ENCODE measurements at places on chromosomes 2 and 18.
A peak's percentile ranks its signal among the peaks of the same experiment; 100 is the strongest.

GRCh38 chr2:220163486-220163885 is 536.1 kb downstream of the SLC4A3 start:
- no peak for DNase-seq

GRCh38 chr2:128981353-128981752 is 662.7 kb upstream of the HS6ST1 start:
- no peak for DNase-seq

DNA sequence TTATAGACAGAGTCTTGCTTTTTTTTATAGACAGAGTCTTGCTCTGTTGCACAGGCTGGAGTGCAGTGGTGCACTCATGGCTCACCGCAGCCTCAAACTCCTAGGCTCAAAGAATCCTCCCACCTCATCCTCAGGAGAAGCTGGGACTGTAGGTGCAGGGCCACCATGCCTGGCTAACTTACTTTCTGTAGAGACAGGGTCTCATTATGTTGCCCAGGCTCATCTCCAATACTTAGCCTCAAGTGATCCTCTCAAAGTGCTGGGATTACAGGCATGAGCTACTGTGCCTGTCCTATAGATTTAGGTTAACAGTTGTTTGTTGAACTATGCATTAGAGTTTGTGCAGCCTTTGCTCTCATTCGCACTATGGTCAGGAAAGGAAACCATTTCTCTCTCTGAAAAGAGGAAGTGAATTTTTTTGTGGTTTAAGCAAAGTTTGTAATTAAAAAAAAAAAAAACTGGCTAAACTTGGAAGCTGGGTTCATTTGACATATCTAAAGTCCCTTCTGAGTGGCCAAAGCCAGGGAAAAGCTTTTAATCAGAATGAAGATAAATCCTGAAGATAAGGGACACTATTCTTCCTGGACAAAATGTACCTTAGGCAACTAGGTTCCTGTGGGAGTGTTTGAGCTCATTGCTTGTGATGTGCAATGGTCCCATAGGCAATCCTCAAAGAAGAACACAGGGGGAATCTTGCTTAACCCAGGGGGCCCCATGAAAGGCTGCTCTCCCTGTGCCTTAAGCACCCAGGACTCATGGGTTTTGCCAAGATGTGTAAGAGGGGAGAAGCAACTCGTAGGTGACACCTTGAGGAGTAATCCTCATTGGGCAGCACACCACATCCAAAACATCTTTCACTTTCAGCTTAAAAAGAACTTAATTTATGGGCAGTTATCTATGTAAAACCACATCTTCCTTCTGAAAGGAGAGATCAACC is 201.7 kb downstream of the MREG start:
- no peak for DNase-seq

GRCh38 chr2:2861666-2862240 is 515.9 kb downstream of the EIPR1 start:
- peak; percentile 39 for DNase-seq

DNA sequence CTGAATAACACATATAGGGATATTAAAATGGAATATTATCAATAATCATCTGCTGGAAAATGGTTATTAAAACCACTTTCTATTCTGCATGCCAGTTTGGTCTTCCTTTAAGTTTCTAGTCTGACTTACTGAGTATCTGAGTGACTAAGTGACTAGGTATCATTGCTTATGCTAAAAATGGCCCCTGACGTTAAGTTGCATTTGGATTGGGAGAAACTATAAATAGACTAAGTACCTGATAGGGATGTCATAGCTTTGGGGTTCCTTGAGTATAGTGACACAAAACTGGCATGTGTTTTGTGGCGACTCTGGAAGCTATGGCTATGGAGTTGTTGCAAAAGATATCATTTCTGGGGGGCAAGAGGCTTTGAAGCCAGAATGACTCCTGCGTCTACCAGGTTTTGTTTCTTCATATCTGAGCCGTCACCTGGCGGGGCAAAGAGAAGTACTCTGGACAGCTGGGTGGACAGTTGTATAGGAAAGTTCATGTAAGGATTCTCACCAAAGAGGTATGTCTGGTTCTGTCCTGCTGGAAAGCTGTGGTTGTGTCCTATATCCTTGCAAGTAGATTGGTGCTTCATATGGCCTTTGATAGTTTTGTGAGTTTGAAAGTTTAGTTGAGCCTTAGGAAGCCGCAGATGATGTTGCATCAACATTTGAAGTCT is 17.9 kb downstream of the ITGAV start:
- no peak for DNase-seq

DNA sequence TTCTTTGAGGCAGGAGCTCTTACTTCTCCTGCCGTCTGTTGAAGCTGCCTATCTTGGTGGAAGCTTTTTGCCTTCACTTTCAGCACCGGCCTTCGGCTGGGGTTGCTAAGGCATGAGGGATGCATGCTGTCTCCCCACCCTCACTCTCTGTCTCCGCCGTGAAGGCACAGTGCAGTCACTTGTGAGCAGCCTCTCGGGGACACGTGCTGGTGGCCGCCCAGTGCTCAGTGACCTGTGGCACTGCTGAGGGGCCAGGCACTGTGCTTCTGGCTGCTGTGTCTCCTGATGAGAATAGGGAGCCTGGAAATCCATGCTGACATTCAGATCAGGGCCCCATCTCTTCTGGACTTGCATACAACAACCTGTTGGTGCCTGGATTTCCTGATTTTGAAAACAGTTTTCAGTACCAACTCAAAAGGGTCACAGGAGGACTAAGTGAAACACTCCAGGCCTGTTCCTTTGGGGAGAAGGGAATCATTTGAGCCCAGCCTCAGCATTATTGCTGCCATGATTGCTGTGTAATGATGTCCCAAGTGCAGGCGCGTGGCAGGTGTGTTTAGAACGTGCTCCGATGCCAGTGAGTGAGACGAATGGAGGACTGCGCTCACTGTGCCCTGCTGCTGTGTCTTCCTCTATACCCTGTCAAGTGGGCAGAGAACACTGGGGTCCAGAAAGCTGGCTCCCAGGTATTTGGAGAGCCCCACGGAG is 218.1 kb downstream of the SEPTIN10 start:
- no peak for DNase-seq

DNA sequence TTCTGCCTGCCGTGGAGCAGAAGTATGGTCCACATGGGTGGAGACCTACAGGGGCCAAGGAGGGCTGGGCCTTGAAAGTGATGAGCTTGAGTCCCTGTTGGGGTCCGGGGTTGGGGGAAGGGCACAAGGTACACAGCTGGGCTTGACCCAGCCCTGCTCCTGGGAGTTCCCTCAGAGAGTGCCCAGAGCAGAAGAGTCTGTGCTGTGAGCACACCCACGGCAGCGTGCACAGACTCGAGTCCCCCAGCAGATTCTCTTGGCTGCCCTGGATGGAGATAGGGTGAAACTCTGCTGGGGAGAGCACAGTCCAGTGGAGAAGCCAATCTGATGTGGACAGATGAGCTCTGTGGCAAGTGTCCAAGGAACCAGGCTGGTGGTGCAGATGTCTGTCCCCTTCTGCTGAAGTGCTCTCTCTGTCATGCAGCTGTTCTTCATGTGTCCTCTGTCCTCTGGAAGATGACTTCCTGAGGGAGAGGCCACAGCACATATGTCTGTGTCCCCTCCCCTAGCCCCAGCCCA is 27.5 kb downstream of the INPP4A start:
- no peak for DNase-seq

- peak; percentile 73 for DNase-seq
Observed at GRCh38 chr2:113755835-113756354, 547 bp downstream of the SLC35F5 start.

- DNase-seq: no peak
Observed at GRCh38 chr2:63012541-63012940, 38.1 kb upstream of the OTX1 start.

DNA sequence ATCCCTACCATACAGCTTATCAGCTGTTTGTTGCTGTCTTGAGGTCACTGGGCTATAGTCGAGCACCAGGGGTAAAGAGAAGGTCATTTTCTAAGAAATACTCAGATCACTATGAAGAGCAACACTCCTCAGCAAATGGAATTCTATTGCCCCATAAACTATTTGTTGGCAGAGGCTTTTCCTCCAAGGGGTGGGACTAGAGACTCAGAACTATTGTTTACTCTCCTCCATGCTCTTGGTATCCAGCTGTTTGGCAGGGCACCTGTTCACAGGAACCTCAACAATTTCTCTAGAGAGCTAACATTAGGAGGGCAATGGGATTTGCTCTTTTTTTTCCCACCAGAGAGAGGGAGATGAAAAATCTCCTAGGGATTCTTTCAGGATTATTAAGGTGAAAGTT is 249.1 kb upstream of the SPRED2 start:
- no peak for DNase-seq

- no peak for DNase-seq
Observed at GRCh38 chr18:78790960-78791359, 188.7 kb upstream of the SALL3 start.

- DNase-seq: no peak
Observed at GRCh38 chr2:221097568-221097915, 474.6 kb downstream of the EPHA4 start.

- DNase-seq: peak; percentile 87
Observed at GRCh38 chr2:1707771-1708418, 36.4 kb downstream of the PXDN start.

- DNase-seq: no peak
Observed at GRCh38 chr2:31266804-31267203, 32.9 kb downstream of the EHD3 start.

DNA sequence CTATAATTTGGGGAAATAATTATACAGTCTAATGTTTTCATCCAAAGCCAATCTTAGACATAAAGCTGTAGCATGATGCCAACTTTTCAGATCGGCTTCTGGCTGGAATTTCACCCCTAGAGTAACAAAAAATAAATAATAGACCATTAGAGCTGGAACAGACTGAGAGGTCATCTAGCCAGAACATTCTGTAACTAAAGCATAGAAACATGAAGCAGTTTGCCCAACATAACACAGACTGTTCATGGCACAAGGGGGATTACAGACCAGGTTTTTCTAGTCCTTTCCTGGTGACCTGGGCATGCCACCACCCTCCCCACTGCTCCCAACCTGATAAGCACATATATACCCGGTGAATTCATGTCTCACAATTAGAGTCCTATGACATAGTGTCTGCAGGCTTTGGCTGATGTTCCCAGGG is 116.4 kb upstream of the PPP1CB start:
- no peak for DNase-seq

DNA sequence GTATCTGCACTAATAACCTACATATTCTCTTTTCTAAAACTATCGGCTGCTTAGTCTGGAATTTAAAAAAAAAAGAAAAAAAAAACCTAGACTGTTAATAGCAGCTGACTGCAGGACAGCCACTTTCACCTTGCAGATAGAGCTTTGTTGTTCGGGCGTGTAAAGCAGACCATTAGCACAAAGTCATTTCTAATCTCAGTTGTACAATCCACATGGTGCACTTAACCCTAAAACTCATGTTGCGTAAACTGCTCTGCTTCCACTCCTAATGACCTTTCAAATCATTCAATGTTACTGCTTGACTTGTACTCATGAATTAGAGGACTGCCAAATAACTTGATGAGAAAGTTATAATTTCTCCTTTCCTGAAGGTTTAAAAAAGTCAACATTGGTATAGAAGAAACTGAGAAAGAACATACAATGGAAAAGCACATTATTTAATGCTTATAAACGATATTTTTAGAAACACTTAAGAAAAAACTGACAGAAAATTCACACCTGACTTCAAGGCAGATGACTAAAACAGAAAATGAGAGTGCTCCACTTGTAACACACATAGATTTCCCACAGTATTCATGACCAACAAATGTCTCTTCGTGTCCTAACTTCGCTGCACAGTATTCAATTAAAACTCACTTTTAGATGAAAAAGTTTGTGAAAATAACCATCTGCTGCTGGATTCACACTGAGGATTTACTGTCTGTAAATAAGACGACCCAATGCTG is 2.6 kb downstream of the CDH2 start:
- DNase-seq: no peak

DNA sequence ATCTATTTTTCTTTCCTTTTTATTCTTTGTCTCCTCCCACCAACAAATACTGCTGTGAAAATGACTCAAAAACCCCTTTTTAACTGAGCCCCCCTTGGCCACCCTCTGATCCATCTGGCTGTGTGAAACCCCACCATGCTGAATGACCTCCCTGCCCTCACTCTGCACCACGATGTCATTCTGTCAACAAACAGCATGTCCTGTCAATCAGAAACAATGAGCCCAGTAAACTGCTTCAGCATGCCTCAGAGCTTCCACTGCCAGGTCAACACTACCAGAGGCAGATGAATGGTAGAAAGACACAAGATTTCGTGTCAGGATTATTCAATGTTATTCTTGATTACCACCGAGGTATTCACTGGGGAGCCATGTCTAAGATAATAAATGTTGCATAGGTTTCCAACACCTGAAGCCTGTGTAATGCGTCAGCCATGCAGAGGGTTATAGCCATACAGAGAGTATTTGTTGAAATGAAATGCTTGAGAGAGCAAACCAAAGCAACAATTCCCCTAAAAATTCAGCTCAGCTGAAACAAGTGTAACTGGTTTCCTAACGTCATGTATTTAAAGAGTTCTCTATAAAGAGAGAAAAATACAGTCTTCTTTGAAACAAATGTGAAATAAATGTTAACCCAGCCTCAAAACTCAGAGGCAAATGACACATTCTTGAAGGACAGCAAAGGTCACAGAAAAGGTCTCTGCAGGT is 76.7 kb downstream of the LRP2 start:
- peak; percentile 6 for DNase-seq

DNA sequence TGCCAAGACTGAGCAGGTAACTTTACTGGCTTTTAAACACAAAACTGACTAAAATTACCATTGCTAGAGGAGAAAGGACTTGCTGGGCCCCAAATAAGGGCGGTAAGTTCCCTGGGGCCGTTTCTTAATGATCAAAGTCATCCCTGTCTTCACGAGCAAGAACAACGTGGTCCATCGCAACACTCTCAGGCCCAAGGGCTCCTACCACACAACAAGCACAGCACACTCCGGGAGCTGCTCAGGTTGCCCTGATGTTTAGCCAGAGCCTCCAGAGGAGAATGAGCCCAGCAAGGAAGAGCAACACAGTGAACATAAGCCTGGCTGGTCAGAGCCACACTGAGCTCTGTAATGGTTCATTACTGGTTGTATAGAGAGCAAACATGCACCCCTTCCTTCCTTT is 102.7 kb downstream of the DYNC1I2 start:
- no peak for DNase-seq

DNA sequence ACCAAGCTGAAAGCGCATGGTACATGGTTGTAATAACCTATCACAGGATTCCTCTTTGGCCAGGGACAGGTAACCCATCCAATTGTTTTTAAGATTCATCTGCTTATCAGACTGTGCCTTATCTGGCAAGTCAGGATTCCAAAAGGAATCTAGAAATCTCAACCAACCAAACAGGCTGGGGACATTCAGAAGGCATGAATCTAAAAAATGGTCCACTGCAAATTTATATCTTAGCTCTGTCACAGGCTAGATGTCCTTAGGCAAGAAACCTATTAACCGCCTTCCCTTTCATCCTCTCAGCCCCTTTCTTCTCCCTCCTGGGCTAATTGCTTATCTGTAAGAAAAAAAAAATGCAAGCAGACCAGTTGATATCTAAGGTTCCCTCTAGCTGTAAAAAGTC is 4.3 kb downstream of the LRP2 start:
- DNase-seq: no peak
